ENCODE measurements at places on chromosomes 1 and 21. TPM values are rescaled to one million over a fixed set of nuclear protein-coding genes. Genes with fewer than 3 reads are reported as not detected.

DNA sequence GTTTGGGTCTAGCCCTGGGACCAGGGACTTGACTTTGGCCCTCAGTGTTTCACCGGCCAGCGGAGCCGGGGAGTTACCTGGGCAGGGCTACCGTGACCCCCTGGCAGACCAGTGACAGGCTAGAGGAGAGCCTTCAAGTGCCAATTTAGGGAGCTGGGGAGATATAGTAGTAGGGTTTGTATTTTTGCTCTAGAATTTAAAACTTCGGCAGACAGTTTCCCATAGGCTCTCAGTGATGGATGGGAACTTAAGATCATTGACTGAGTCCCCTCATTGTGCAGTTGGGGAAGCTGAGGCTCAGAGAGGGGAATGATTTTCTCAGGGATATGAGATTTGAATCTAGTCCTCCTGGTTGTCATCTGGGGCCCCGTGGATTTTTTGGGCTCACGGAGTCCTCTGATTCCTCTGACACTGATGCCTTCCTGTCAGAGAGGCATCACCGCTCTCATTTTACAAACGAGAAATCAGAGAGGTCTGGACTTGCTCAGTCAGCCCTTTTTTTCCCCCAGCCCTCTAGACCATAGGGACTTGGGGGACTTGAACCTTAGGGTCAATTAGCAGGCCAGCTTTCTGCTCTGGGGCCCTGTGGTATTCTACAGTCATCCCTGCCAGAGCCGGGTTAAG, 58.3 kb upstream of the ACOT11 start:
- no peak for ATAC-seq

The CYP4A22 gene
- total RNA-seq: 1.4 TPM

DNA sequence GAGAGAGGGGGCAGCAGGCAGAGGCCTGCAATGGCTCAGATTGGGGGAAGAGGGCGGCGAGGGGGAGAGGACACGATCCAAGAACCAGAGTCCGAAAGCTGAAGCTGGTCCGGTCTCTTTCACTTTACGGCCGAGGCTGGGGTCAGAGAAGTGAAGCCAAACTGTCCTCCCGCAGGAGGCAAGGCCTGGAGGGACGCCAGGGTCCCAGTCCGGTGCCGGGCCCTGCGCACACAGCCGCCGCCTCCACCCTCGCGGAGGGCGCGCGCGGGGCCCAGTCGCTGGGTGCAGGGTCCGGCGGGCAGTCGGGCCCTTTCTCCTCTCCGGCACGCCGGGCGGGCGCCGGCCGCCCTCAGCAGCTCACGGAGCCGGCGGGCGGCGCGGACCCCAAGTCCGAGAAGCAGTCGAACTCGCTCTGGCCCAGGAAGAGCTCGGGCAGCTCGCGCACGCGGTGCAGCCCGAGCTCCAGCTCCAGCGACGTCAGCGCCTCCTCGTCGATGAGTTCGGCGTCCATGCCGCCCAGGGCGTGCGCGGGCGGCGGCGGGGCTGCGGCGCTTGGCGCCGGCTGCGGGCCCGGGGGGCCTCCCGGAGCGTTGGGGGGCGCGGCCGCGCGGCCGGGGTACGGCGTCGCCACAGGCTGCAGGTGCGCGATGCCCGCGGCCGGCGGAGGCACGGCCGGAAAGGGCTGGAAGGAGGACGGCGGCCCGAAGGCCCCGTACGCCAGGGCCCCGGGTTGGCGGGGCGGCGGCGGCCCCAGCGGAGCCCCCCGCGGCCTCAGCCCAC, 749 bp downstream of the CITED4 start:
- ATAC-seq: peak; percentile 16

GRCh38 chr1:230326971-230327891, 98.9 kb downstream of the PGBD5 start:
- no peak for ATAC-seq

The DIO1 gene
- total RNA-seq: 1.2 TPM

The ZMPSTE24 gene
- 22.4 TPM for total RNA-seq

GRCh38 chr1:22888320-22889075, 84.2 kb downstream of the LACTBL1 start:
- ATAC-seq: no peak

The OR10Z1 gene
- total RNA-seq: 0.14 TPM

DNA sequence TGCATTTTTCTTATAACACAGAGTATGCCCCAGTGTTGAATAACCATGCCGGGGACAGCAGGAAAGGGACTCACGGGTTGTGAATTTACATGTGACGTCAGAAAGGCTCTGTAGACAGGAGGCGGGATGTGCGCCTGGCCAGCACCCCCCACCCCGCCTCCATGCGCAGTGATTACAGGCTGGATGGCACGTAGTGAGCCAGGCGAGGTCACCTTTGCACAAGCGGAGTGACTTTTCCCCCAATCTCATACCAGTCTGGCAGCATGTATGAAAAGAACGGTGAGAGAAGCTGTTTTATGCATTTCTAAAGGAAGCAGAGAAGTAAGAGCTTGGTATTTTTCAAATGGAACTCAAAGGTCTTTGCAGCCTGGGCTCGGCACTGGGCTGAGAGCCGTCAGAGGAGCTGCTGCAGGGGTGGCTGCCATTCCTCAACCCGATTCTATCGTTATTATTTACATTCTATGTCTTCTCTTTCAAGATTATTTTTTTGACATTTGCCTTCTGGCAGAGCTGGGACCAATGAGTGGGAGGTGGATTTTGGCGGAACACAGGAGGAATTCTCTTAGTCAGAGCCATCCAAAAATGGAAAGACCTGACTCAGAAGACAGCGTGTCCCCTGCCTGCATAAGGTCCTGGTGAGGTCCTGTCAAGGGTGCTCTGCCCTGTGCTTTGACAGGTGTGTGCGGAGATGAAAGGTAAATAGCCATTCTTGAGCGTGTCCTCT, 115.6 kb upstream of the SLC45A1 start:
- ATAC-seq: peak; percentile 60

DNA sequence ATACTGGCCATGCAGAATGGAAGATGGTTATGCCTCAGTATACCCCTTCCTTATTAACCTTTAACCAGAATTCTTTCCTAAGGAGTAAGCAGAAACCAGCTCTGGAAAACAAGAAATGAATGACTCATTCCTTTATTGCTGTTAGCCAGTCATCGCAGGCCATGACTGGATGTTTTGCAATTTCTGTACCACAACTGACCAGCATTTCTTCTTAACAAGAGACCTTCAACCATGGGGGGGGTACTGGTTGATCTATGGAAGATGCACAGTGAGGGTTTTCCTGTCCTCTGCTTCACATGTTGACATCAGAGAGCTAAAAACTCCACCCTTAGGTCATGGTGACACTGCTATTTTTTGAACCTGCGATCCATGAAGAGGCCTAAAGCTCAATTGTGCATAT, 28.0 kb upstream of the RNF2 start:
- ATAC-seq: no peak

DNA sequence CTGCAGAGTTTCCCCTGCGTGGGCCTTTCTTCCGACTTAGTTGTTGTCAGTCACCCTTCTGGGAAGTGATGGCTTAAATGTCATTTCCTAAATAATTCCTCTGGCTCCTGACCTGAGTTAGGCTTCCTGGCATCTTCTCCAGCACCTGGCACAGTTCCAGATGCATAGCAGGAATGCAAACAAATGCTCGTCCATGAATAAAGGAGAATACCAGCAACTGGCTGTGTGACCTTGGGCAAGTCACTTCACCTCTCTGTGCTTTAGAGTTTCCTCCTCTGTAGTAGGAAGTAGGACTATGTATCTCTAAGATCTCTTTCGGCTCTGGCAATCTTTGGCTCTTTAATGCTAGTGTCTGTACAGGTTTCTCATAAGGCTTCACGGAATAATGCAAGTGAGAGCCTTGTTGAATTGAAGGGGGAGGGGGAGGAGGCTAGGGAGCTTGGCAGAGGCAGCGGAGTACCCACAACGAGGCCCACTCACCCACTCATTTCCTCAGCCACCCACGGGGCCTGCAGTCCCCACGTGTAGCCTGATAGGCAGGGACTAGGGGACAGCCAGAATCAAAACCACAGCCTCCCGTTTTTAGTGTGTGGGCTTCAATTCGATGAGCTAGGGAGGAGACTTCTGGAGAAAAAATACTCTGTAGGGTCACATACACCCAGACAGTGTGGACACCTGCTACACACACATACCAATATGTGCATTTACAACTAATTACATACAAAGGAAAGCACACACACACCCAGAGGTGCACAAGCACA, 48.1 kb downstream of the TENT5C start:
- peak; percentile 5 for ATAC-seq

GRCh38 chr1:107897438-107898345, 67.3 kb downstream of the VAV3 start:
- ATAC-seq: no peak

DNA sequence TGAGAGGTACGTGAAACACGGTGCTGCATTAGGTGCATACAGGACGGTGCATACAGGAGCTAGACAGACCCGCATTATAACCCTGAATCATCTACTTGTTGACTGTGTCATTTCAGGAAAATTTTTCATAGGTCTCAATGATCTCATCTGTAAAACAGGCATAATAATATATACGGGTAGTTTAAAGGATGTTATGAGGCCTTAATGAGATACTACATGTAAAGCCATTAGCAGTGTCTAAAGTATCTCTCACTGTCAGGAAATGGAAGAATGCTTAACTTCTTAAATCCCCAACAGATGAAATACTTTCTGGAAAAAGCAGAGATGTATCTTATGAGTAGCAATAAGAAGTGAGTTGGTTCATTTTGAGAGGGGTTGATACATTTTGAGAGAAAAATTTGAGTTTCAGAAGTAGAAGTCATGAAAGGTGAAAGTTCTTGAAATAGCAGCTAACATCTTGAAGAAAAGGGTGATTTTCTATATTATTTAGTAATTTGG, 669.6 kb downstream of the PTPRC start:
- ATAC-seq: no peak

The FMOD gene
- 0.05 TPM for total RNA-seq

GRCh38 chr1:116540088-116540487, 30.7 kb downstream of the CD58 start:
- no peak for ATAC-seq

DNA sequence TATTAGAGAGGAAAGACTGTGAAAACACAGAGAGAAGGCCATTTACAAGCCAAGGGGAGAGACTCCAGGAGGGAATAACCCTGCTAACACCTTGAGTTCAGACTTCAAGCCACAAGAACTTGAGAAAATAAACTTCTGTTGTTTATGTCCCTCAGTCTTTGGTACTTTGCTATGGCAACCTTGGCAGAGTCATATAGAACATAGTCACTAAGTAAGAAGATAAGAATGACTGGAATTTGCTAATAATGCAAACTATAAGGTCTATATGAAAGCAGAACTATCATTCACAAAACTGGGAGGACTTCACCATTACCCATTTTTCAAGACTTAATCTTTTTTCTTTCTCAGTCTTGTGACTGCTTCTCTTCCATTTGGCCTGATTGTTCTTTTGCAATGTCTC, 767.3 kb upstream of the ADAMTS5 start:
- ATAC-seq: no peak

- peak; percentile 97 for ATAC-seq
Observed at GRCh38 chr1:208652296-208653160, 408.3 kb upstream of the PLXNA2 start.

The TFAP2E gene
- 3.2 TPM for total RNA-seq

DNA sequence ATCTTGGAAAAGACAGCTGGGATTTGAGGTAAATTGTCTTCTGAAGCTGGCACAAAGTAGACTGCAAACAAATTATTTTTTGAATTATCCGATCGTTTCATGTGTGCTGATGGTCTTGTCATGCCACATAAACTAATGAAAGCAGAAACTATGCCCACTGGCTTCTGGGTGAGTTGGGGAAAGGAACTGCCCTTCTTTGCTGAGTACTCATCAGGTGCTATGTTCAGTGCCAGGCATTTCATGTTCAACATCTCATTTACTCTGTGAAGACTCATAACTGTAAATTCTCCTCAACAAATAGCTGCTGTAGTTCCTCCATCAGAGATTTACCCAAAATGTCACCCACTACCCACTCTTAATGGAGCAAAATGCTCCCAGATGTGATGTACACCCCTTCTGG, 1.2 kb downstream of the TRIT1 start:
- no peak for ATAC-seq

- peak; percentile 46 for ATAC-seq
Observed at GRCh38 chr1:30779294-30780071, 21.9 kb upstream of the LAPTM5 start.

DNA sequence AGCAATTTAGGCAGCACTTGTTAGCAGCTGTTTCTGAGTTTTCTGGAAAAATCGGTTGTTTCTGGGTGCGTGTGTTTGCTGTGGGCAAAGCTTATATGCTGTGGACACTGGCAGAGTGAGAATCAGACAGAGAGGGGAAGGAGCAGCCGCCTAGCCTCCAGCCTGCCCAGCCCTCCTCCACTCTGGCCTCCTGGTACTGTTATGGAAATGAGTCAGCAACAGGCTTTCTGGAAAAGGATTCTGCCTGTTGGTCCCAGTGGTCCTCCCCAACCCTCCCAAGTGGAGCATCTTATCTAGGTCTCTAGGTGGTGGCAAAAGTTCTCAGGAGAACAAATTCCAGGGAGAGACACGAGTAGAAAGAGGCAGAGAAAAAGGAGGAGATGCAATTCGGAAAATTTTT, 42.2 kb upstream of the GOLT1A start:
- ATAC-seq: peak; percentile 5

GRCh38 chr1:182974506-182975191, 21.7 kb upstream of the SHCBP1L start:
- ATAC-seq: peak; percentile 97

GRCh38 chr1:205766038-205766437, 9.2 kb downstream of the RAB29 start:
- no peak for ATAC-seq

The ADCY10 gene
- total RNA-seq: 0.60 TPM

GRCh38 chr1:117757668-117758067, 151.8 kb downstream of the TENT5C start:
- ATAC-seq: no peak

GRCh38 chr21:39111931-39112550, 71.2 kb downstream of the PSMG1 start:
- ATAC-seq: peak; percentile 28

The ESRRG gene
- 51.0 TPM for total RNA-seq

DNA sequence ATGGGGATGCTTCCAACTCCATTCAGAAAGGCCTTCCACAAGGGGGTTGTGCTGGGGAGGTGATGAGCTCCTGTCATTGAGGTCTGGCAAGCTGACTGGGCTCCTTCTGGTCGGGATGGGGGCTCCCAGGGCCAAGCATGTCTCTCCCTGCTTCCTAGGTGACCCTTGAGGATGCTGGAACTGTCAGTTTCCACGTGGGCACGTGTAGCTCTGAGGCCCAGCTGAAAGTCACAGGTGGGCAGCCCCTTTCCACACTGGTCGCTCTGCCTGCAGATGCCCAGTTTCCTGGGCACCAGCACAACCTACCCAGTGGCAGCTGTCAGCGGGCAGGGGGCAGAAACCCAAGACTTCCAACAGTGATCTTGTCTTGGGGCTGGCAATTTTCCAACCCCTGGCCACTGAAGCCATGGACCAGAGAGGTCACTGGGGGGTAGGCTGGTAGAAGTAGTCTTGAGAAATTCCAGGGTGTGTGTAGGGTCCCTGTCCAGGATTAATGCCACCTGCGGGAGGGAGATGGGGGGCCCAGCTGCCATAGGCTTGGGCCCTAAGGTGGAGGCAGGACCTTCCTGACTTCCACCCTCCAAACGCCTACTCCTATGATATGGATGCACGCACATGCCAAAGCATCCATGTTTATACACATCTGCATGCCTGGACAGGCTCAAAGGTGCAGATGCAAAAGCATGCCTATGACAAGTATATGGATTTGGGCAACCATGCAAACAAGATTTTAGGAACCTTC, 97.1 kb downstream of the TRIM11 start:
- ATAC-seq: no peak

The PTPN14 gene
- total RNA-seq: 4.1 TPM

All from motor neuron (in vitro differentiated cells).